ENCODE measurements at places on chromosomes 5 and 9.

DNA sequence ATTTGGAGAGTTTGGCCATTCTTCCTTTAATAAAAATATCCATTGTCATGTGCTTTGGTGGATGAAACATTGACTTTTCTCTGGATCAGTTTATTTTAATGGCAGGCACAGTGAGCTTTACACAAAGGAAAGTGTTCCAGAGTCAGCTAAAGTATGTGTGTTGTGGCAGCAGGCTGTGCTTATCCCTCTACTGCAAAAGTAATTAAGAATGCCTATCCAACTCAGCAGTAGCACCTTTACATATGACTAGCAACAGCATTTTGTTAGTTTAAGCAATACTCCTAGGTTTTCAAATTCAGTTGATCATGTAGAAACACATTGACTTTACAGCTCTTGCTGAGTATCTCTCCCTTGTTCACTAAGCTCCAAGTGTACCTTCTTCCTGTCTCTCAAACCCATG, 730.5 kb upstream of the RGMB start:
- no peak for DNase-seq

- no peak for DNase-seq
Measured at GRCh38 chr5:77892061-77893010, 116.2 kb upstream of the TBCA start.

GRCh38 chr5:65480306-65480865, 1.3 kb downstream of the ADAMTS6 start:
- peak; percentile 43 for DNase-seq

DNA sequence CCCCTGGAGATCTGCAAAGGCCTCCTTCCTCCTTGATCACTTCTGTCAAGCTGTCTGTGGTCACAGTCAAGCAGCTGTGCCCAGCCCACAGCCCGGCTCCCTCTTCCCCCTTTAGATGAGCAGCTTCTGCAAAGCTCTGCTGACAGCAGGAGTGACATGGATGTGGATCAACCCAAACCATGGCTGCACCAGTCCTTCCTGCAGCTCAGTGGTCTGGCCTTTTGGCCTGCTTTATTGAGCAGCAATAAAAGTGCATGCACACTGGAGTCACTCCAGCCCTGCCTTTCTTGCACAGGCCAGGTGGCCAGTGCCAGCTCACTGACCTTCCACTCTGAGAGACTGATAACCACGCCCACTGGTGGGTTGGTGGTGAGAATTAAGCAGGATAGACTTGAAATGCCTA, 91.3 kb upstream of the OTULINL start:
- DNase-seq, result no peak

- DNase-seq, result no peak
Measured at GRCh38 chr9:99008203-99008602, 64.5 kb downstream of the COL15A1 start.

DNA sequence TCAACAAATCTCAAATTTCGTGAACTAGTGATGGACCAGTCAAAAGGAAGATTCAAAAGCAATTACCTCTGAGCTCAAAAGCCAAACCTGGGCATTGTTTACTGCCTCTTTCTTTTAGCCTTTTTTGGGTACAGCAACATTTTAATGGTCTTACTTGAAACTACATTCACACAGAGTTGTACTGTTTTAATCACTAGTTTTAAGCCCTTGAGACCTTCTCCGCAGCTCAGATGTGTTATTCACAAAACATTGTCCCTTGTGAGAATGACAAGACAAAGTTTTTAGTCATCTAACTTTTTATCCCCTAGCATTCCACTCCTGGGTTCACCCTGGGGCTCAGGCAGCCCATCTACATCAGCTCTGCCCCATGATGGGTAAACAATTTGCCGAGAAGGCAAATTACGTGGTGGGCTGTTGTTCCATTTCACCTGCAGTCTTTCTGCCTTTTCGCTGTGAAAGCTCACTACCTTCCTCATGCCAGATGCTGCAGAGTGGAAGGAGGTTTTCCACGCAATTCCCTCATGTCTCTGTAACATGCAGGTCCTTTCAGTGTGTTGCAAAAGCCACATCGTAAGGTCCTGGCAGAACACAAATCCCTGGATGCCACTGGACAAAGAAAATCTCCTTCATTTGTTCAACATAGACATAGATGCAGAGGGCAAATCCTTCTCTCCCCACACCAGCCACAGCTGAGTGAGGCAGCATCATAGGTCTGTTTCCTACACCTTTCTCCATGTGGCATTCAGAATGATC, 175.7 kb downstream of the EBF1 start:
- no peak for DNase-seq

GRCh38 chr9:81237565-81238231, 451.6 kb downstream of the TLE1 start:
- no peak for DNase-seq

GRCh38 chr5:135007305-135007704, 26.7 kb downstream of the PITX1 start:
- no peak for DNase-seq

- no peak for DNase-seq
Measured at GRCh38 chr5:57193757-57194413, 20.0 kb downstream of the GPBP1 start.

- no peak for DNase-seq
Measured at GRCh38 chr9:34363619-34364351, 12.9 kb downstream of the MYORG start.

DNA sequence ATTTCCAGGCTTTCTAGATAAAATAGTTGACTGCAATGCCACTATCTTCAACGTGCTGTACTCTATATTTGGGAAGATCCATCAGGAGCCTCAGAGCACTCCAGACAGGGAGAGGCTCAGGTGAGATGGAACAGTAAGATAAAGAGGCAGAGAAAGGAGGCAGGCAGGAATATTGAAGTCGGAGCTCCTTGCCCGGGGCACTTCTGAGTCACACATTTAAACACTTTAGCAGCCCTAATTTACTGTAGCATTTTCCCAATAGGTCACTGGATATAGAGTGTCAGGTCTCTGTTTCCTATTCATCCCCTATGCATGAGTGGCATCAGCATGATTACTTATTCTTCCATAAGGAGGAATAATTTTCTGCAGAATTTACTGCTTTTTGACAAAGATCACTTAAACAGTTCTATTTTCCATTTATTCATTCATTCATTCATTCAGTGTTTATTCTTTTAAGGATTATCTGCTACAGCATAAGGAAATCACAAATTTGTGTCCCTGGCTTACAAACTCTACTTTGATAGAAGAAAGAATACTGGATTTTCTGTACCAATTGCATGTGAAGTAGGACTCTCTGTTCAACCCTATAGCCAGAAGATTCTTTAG, 170.7 kb downstream of the MAPKAP1 start:
- DNase-seq, result no peak

GRCh38 chr5:74667396-74667795, 17.6 kb upstream of the HEXB start:
- no peak for DNase-seq

DNA sequence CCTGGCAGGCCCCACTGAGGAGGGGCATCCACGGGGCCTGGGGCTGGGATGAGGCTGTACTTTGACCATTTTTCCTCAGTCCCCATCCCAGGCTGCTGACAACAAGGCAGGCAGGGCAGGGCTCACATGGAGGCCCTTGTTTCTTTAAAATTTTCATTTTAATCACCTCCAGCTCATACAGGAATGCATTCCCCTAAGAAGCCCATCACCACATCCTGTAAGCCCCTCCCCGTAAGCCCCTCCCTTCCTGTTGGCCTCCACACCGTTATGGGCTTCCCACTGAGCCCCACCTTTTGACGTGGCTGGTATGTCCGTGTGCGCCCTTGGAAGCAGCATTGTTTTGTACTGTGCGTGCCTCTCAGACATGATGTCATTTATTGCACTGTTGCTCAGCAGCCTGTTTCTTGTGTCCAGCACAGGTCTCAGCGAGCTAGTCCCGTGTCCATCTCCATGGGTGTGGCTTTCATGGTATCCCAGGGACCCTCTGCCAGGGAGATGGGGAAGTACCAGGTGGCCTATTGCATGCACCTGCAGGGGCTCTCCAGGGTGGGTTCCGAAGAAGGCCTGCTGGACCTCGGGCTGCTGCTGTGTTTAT, 22.4 kb downstream of the PHF2 start:
- no peak for DNase-seq

- DNase-seq, result no peak
Measured at GRCh38 chr5:150671509-150672236, 10.6 kb downstream of the MYOZ3 start.

DNA sequence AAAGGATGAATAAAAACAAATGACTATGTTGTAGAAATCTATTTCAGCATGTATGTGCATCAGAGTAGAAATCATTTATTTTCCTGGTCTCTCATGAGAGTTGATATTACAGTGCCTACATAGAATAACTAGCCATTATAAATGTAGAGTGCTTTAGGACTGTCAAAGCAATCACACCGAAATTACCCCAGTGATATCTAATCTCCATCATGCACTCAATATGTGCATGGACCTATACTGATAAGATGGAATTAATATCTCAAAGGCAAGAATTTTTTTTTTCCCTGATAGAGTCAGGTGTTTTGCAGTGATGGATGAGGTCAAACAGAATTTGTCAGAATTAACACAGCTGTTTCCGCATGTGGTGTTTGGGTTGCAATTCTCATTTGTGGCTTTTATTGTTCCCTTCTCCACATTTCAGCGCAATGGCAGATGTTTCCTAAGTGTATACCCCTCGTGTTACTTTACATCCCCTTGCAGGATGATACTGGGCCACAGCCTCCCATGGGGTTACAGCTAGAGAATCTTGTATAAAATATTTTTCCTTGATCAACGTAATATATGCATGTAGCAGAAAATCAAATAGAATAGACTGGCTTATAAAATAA, 298.8 kb downstream of the RASEF start:
- DNase-seq, result no peak

DNA sequence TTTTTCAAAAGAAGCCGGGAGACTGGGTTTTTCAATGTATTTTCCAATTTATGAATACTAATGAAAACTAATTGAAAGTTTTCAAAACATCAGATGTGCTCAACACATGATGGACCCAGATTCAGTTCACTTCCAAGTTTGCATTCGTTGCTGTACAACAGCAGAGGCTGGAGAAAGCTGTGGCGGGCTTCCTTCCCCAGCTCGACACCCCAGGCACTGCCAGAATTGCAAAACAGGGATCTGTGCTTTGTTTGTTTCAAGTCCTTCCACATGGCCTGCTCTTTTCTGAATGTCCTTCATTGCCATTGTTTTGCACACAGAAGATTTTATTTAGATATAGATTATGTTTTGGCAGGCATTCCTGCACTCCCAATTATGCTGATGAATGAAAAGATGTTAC, 30.3 kb upstream of the INSYN2B start:
- no peak for DNase-seq

GRCh38 chr9:112198646-112199045, 23.5 kb upstream of the SUSD1 start:
- no peak for DNase-seq

DNA sequence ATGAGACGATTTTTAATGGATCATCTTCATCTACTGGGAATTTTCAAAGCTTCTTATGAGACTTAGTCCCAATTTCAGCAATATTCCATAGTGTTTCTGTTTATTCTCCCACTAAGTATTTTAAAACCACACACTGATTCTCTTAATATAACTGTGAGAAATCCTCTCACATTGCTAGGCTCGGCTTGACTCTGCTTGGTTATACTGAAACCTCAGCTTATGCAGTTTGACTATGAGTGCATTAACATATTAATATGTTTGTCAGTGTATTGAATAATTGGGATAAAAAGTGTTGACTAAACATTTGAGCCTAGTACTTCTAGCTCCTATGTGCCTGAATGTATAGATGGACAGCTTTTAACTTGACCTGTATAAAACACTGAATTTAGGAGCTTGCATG, 298.5 kb upstream of the IZUMO3 start:
- DNase-seq, result no peak
